Kidney tubule cell (primary cell): ENCODE measurements at places on chromosomes 2 and 18.
A peak's percentile ranks its signal among the peaks of the same experiment; 100 is the strongest.

GRCh38 chr18:26635466-26635865, 87.1 kb upstream of the KCTD1 start:
- DNase-seq: no peak

DNA sequence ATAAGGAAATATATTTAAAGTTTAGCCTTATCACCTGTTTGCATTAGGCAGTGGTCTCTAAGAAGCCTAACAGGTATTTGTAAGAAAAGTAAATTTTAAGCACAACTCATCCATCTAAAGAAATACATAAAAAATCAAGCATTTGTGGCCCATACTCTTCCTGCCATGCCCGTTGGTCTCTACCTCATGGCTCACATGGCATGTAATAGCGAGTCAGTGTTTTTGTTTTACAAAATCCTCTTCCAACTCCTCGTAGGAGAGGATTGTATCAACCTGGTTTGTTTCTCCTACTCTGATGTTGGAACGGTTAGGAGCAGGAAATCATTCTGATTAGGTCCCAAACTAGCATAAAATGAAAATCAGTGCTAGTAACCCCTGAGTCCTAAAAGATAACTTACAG, 91.8 kb downstream of the FMNL2 start:
- no peak for DNase-seq

DNA sequence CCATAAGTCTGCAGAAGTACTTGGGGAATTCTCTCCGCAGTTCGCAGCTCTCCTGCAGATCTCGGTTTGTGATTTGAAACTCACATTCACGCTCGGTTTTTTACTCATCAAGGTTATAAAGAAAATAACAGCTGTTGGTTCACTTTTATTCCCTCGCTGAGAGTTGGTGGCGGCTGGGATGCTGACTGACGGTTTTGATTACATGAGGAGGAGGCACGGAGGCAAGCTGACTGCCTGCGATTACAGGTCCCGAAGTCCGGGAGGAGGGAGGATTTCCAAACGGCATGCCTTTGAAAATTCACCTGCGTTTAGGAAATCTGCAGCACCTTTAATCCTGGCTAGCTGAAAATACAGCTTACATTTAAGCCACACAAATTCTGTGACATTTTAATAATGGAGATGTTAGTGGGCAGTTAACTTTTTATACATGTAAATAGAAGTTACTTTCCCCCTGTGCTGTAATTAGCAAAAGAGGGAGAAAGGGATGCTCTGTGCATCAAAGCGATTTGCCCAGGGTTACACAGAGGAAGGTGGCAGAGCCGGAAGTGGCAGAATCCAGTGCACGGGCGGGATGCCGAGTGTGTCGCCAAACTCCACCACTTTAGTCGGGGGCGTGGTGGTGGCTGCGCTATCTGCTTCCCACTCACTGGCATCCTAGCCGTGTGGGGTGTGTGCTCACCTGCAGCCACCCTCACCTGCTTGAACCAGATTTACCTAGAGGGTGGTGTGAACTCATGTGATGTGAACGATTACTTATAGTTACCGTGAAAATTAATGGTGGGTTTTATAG, 14.7 kb downstream of the AGAP1 start:
- DNase-seq: no peak

- DNase-seq: no peak
Measured at GRCh38 chr2:209946539-209946938, 55.9 kb upstream of the RPE start.

DNA sequence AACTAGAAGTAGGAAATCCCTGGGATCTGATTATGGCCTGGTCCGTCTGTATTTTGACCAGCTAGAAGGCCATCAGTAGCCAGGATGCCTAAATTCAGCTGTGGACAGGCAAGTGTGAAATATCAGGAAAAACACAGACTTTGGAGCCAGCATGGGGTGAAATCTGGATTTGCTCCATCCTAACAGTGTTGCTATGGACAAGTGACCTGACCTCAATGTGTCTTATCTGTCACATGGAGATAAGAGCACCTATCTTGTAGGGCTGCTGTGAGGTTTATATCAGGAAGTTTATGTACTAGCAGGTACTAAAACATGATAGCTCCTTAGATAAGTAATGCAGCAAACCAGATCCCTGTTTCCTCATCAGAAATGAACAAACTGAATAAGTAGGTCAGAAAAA, 460.4 kb downstream of the STK39 start:
- DNase-seq: no peak

- no peak for DNase-seq
Measured at GRCh38 chr2:113173542-113174375, at the start of gene PSD4. Gene PSD4 (plus strand): TSS chr2:113173971. CDS start chr2:113182457, 8,486 bp downstream.

GRCh38 chr18:62379051-62379450, 53.9 kb downstream of the TNFRSF11A start:
- peak; percentile 61 for DNase-seq

GRCh38 chr2:46653539-46653938, 174.2 kb downstream of the TMEM247 start:
- DNase-seq: no peak

DNA sequence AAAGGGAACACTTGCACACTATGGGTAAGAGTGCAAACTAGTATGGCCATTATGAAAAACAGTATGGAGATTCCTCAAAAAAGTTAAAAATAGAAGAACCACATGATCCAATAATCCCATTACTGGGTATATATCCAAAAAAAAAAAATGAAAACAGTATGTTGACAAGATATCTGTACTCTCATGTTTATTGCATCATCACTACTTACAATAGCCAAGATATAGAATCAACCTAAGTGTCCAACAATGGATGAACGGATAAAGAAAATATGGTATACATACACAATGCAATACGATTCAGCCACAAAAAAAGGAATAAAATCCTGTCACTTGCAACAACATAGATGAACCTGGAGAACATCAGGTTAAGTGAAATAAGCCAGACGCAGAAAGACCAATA, 73.3 kb downstream of the LOXHD1 start:
- no peak for DNase-seq

- peak; percentile 42 for DNase-seq
Measured at GRCh38 chr2:199596549-199596948, 138.8 kb upstream of the SATB2 start.

DNA sequence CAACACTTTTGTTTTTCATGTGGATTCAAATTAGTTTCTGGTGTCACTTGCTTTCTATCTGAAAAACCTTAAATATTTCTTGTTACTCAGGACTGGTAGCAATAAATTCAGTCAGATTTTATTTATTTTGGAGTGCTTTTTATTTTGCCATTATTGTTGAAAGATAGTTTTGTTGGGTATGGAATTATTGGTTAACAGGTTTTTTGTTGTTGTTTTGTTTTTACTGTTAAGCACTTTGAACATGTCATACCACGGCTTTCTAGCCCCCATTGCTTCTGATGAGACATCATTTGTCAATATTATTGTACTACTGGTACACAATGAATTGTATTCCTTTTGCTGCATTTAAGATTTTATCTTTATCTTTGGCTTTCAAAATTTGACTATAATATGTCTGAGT, 12.9 kb upstream of the SFT2D3 start:
- DNase-seq: no peak
